Activated CD4-positive, CD25-positive, alpha-beta regulatory T cell (primary cell): ENCODE measurements at places on chromosomes 2 and 18.

DNA sequence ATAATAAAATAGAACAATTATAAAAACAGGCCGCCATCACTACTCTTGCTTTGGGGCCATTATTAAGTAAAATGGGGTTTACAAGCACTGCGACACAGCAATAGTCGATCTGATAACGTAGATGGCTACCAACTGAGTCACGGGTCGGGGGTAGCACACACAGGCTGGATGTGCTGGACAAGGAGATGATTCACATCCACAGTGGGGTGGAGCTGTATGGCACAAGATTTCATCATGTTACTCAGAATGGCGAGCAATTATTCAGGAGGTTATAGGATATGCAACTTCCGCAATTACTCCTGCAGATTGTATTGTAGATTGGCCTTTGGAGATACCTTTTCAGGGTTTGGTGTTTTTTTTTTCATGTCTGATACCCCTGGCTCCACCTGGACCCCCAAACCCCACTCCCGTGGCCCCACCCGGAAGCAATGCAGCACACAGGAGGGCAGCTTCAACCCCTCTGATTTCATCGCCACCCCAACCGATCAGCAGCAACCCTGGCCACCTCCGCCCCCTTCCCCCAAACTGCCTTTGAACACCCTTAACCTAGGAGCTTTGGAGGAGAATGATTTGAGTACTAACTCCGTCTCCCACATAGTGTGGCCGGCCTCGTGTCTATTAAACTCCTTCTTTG lies 21.4 kb upstream of the MLPH start:
- DNase-seq, result no peak

GRCh38 chr2:129805899-129806298 lies 173.6 kb upstream of the RAB6C start:
- DNase-seq, result no peak

DNA sequence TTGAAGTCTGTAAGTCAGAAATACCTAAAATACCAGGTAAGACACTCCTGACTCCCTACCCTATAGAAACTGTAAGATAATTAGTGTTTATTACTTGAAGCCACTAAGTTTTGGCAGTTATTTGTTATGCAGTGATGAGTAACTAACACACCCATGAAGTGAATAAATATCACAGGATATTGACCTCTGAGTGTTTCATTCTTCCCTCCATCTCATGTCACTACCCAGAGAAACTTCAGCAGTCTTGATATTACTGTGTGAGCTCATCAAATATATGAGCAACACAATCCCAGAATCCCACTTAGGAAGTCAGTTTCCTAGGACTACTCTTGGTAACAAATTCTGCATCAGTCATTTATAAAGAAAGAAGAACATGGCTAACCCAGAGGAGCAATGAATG lies 529.7 kb downstream of the FBXO15 start:
- no peak for DNase-seq

DNA sequence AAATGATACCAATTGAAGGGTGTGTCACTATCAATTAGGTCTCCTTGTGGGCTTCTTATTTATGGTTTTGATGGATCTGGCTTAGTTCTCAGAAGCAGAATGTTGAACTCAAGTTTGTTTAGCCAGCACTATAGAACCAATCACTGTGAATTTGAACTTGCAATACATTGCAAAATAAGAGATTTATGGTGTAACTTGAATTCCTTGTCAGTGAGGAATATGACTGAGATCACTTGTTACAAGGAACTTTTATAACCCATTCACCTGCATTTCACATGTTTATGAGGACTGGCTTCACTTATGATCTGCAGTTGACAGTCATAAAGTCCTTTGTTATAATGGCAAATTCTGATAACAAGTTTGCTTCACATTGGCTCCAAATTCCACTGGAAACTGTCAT lies 9.8 kb downstream of the GATA6 start:
- DNase-seq, result no peak

GRCh38 chr2:195741191-195741590 lies 84.2 kb downstream of the SLC39A10 start:
- no peak for DNase-seq

DNA sequence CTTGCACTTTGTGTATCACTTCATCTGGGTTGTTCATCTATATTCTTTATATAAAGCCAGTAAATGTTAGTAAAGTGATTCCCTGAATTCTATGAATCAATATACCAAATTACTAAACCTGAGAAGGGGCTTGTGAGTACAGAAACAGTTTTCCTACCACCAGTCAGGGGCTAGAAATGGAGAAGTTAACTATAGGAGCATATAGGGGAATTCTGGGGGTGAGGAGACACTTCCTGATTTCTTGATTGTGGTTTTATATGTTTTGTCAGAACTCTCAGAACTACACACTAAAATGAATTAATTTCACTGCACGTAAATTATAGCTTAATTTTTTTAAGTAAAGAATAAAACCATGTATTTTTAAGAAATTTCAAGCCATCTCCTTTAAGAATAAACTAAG lies 93.7 kb downstream of the SESTD1 start:
- no peak for DNase-seq

GRCh38 chr2:185608799-185609198 lies 129.8 kb upstream of the FSIP2 start:
- no peak for DNase-seq

DNA sequence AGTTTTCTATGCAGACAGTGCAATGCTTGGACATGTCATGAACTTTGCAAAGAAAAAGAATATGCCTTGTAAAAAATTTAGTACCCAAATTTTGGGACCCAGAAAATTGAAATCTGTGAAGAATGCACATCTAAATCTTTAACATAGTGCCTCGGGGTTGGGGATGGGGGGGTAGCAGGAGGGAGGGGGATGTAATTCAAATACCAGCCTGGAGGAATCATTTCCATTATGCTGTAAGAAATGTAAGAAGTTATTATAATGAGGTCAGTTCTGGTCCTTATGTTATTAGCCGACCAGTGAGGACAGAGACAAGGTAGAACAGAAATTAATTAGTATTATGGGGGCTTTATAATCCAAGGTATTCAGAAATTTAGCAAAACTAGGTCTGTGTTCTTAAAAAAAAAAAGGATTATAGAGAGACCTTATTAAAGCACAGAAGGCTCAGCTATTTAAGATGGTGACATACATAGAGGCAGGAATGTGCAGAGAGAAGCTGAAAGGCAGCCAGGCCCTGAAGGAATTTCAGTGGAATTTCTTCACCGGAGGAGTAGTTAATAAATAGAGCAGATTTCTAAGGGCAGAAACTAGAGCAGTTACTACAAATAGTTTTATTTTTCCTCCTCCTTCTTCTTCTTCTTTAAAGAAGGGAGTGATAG lies 89.0 kb upstream of the RBMS1 start:
- no peak for DNase-seq

- no peak for DNase-seq
Observed at GRCh38 chr2:74183878-74184277, 5.2 kb upstream of the MOB1A start.

DNA sequence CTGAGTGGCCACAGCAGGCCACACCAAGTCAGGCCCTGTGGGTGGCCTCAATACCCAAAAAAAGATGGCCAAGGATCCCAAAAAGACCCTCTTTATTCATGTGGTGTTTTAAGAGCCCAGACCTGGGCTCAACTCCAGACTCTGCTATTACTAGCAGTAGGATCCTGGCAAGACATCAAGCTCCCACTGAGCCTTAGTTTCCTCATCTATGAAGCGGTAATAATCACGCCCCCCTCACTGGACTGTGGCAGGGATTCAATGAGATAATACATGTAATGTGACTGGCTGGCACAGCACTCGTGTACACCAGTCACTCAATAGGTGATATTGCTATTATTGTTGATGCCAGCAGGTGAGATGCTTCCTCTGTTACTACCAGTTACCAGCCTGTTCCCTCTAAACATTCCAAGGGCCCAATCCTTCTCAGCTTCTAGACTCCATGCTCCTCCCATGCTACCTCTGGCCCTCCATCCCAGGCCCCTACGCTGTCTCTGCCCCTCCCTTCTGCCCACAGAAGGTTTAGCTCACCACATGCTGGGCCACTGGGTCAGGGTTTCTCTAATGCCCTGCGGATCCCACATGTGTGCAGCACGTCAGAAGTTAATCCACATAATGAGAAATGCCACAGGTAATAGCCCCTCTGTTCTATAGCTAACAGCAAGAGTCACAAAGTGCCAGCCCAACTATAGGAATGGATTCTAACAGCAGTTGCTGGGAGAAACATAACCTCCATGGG lies 51.2 kb downstream of the SLC4A5 start:
- DNase-seq, result no peak

GRCh38 chr18:37476182-37476581 lies 89.4 kb downstream of the CELF4 start:
- DNase-seq, result no peak

DNA sequence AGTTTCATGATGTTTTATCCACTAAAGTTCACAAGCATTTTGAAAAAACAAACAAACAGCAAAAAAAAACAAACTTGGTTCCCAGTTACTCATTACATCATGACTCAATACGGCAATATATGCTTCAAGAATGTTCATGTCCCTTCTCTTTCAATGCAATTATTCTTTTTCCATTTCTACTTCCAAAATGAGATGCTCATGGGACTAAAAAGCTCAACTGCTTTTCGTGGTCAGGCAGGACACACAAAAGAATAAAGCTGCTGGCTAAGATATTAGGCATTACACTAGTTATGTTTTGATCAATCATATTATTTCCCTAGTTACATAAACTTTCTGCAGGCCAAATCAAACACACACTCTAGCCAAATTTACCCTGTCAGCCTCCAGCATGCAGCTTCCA lies 301.3 kb downstream of the EPHA4 start:
- no peak for DNase-seq

DNA sequence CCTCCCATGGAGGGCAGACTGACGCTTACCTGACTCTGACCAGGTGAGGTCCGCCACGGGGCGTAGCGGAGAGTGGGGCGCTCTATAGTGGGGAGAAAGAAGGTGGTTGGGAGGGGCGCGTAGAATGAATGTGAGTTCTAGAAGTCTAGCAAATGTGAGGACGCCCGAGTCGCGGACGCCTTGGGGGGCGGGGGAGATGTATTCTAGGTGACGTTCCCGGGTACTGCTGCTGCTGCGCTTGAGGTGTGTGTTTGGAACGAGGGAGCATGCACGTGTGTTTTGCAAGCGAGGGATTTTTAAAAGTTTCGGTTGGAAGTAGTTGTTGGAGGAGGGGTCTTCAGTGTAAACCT lies 758 bp downstream of the RIF1 start:
- peak; percentile 9 for DNase-seq

DNA sequence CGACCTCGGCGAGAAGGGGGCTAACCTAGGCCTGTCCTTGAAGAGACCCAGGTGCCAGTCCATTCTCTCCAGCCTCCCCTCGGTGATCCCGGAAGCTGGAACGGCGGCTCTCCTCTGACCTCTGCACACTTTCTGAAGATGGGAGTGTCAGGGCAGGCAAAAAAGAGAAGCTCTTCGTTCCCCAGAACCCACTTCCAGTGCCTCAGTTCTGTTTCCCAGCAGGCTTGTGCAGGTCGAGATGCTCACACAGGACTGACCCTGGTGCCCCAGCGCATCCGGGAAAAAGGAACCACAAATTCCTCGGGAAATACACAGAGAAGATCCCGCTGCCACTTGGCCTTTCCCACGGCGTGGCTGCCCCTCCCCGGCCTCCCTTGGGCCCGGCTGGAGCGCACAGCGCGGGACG lies 681 bp upstream of the PTPN18 start:
- DNase-seq, result no peak

- DNase-seq, result no peak
Observed at GRCh38 chr2:47916412-47916811, 10.1 kb upstream of the FBXO11 start.

- DNase-seq, result no peak
Observed at GRCh38 chr18:62531078-62531477, 8.3 kb downstream of the ZCCHC2 start.

GRCh38 chr2:175080479-175080878 lies 75.3 kb upstream of the CHN1 start:
- no peak for DNase-seq

- DNase-seq, result no peak
Observed at GRCh38 chr18:75125382-75126331, 83.3 kb downstream of the PTGR3 start.

DNA sequence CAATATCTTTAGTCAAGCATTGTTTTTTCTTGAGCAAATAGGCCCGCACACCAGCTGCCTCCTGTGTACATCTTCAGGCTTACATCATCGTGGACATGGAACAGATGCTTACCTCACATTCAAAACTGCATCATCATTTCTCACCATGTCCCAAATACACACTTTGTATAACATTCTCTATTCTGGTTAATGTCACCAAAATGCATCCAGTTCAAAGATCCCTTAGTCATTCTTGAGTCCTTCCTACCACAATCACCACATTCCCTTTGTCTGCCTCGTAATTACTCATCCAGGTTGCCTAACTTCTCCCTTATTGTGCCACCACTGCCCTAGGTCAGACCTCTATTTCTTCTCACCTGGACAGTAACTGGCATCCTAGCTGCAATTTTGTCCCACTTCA lies 373.7 kb upstream of the GALNT5 start:
- DNase-seq, result no peak

- DNase-seq, result no peak
Observed at GRCh38 chr2:98378196-98378595, 31.9 kb downstream of the CNGA3 start.

DNA sequence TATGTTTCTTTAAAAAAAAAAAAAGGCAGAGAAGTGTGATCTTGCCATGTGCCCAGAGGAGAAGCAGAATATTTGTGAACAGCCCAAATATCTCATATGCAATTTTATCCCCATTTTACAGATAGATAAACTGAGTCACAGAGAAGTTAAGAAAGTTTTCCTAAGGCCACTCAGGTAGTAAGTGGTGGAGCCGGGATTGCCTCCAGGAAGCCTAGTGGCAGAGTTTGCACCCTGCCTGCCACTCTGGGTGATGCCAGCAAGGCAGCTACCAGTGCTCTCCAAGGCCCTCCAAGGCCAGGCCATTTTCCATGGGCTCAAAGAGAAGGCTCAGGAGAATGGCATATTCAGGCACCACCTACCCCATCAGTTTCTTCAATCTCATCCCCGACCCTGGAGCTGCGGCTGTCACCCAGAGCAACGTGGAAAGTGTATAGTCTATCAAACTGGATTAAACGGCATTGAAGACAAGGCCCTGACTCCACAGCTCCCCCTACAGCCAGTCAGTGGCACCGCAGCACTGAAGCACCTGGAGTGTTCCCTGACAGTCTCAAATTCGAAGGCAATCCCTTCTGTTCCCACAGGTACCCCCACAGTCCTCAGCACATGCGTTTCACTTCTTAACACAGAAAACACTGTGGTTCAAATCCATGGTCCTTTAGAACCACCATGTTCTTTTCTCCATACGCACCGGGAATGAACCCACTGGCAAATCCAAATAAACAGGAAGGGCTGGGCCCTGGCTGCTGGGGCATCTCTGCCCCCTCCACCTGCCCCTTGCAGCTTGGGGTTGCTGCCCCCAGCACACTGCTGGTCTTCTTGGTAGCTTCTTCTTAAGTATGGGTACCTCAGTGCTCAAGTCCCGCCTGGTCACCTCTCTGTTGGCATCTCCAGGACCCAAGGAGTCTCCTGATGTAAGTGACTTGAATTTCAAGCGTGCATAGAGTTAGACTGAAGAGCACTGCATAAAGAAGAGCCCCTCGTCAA lies 175.3 kb downstream of the INHBB start:
- DNase-seq, result no peak

DNA sequence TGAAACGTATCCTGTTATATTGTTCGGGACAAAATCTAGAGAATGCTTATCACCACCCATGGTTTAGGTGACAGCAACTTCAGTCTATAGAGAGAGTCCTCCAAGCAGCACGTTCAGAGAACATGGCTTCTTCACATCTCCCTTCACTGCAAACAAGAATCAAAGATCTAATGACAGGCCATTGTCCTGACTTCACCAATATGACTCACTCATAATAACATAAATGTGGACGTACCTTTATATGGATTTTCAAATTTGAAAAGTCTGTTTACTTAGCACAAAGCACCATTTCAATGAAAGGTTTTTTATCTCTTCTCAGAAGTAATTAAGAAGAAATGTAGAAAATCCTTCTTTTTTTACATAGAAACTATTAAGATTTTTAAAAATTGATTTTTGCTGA lies 46.7 kb downstream of the KLF7 start:
- DNase-seq, result no peak
